ENCODE measurements at places on chromosomes 7 and 10. TPM values are rescaled to one million over a fixed set of nuclear protein-coding genes. Genes with fewer than 3 reads are reported as not detected.

LIPM gene
- not detected for total RNA-seq

IRF5 gene
- 17.0 TPM for total RNA-seq

PNLIP gene
- not detected for total RNA-seq

EFCAB10 gene
- total RNA-seq = not detected

ELMO1 gene
- total RNA-seq = 124 TPM

Measured in subcutaneous adipose tissue (tissue), 4 donors.